ENCODE measurements at places on chromosomes 7 and 10.
A peak's percentile ranks its signal among the peaks of the same experiment; 100 is the strongest.

GRCh38 chr10:33570495-33570894, 236.0 kb upstream of the NRP1 start:
- peak; percentile 89 for DNase-seq

GRCh38 chr7:148834605-148835004, 49.5 kb downstream of the EZH2 start:
- no peak for DNase-seq

DNA sequence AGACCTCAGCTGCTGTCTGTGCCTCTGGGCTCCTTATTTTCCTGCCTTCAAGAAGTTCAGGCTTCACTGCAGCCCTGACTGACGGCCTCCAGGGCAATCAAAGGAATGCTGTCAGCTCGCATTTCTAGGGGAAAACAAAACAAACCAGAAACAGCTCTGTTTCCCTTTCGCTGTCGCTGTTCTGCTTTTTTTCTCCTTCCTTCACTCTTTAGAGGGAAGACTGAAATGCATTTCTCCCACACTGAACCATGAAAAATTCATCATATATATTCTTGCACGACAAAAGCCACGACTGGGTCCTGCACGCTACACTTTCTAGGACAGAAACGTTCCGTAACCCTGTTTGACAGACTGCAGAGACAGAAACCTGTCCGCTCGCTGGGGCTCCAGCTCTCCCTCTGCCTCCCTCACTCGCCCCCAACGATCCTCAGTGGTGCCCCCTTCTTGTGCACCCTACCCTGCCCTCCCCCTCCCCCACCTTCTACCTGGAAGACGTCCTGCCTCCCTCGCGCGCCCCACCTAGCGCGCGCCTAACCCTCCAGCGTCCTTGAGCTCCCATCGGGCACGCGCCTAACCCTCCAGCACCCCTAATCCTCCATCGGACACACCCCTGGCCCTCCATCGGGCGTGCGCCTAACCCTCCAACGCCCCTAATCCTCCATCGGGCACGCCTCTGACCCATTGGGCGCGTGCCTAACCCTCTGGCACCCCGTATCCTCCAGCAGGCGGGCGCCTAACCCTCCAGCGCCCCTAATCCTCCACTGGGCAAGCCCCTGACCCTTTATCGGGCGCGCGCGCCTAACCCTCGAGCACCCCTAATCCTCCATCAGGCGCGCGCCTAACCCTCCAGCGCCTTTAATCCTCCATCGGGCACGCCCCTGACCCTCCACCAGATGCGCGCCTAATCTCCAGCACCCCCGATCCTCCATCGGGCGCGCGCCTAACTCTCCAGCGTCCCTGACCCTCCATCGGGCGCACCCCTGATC, 37.1 kb downstream of the SVOPL start:
- peak; percentile 25 for DNase-seq

GRCh38 chr7:83365746-83366145, 203.1 kb upstream of the PCLO start:
- no peak for DNase-seq

GRCh38 chr7:133477791-133478190, 224.9 kb downstream of the EXOC4 start:
- DNase-seq: no peak

DNA sequence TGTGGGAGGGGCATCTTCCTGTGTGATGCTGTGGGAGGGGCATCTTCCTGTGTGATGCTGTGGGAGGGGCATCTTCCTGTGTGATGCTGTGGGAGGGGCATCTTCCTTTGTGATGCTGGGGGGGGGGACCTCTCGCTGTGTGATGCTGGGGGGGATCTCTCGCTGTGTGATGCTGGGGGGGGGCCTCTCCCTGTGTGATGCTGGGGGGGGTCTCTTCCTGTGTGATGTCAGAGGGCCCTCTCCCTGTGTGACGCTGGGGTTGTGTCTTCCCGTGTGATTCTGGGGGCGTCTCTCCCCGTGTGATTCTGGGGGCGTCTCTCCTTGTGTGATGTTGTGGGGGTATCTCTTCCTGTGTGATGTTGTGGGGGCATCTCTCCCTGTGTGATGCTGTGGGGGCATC, 27.9 kb upstream of the DPYSL4 start:
- no peak for DNase-seq

- no peak for DNase-seq
These were observed 43.6 kb downstream of the MINDY4 start for GRCh38 chr7:30814700-30815387.

DNA sequence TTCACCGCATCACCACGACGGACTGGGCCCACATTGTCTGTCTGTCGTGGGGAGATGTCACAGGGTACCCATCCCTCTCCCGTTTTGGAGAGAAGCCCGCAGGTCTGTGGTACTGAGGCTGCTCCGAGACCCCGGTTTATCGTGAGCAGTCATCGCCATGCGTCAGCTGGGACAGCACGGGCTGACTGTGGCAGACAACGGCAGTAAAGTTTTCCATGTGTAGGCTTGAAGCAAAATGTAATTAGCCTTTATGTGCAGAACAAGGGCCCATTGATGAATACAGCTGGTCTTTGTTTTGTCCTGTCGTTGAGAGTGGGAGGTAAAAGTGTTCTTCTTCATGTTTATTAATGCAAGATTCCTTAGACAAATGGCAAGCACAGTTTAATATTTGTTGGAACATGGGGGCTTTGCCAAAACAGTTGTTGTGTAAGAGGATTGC, 167.4 kb upstream of the SH2B2 start:
- DNase-seq: no peak

- DNase-seq: no peak
These were observed 2.6 kb upstream of the CSGALNACT2 start for GRCh38 chr10:43135656-43136055.

- DNase-seq: peak; percentile 37
These were observed 16.8 kb downstream of the ADRB1 start for GRCh38 chr10:114060456-114060855.

DNA sequence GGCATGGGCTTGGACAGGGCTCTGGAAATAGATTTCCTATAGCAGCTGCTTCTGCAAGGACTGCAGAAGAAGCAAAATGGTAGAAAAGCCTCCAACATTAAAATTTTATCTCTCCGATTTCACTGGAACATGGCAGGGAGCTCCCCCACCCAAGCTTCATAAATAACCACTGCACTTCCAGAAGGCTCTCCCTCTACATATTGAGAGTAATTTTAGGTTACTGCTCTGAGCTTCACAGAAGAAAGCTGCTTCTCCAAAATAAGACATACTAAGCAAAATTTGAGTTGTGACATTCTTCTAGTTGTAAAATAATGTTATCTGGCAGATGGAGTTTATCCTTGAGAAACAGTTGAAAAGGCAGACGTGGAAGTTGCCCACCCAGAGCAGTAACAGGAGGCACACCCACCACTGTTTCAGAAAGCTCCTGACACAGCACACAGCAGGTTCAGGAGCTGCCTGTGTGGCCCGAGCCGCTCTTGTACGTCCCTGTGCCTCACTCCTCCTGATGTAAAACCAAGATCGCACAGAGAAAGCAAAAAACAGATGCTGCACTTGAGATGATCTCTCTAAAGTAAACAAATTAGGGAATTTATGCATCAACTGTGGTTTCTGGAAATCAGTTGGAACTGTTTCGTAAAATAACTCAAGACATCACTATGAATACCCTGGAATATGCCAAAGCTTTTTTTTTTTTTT, 621.0 kb downstream of the PARD3 start:
- no peak for DNase-seq

DNA sequence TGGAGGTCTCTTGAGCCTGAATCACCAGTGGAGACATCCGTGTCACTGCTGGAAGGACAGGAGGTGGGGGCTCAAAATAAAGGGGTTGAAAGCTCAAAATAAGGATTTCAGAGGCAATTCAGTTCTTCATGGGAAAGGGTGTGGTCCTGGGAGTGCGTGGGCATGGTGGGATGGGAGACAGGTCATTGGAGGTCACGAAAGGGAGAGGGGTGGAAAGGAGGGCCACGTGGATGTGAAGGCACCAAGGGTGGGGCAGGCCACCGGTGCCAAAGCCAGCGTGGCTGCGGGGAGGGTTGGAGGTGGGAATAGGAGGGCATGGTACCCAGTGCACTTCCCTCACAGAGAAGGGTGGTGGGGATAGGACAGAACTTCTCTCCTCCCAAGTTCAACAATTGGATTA, 59.7 kb downstream of the HTR5A start:
- DNase-seq: no peak

GRCh38 chr10:111724121-111724520, 459.4 kb downstream of the GPAM start:
- DNase-seq: no peak

- DNase-seq: peak; percentile 74
These were observed 71.7 kb downstream of the NRBF2 start for GRCh38 chr10:63204667-63205391.

DNA sequence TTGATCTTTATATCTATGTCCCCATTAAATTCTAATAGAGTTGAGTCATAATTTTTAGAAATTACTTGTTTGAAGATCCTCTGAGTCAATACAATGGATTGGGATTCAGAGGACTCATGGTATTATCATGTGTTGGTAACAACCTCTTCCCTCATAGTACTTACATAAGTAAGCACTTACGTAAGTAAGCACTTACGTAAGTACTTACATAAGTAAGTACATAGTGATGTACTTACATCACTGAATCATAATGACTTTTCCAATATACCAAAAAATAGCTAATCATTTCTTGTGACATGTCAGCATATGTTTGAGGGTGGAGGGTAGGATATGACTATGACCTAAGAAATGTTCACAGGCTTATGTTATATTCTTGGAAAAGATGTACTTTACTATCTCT, 740.5 kb downstream of the SORCS1 start:
- peak; percentile 6 for DNase-seq

GRCh38 chr7:56175771-56176170, 59.6 kb upstream of the NUPR2 start:
- no peak for DNase-seq

DNA sequence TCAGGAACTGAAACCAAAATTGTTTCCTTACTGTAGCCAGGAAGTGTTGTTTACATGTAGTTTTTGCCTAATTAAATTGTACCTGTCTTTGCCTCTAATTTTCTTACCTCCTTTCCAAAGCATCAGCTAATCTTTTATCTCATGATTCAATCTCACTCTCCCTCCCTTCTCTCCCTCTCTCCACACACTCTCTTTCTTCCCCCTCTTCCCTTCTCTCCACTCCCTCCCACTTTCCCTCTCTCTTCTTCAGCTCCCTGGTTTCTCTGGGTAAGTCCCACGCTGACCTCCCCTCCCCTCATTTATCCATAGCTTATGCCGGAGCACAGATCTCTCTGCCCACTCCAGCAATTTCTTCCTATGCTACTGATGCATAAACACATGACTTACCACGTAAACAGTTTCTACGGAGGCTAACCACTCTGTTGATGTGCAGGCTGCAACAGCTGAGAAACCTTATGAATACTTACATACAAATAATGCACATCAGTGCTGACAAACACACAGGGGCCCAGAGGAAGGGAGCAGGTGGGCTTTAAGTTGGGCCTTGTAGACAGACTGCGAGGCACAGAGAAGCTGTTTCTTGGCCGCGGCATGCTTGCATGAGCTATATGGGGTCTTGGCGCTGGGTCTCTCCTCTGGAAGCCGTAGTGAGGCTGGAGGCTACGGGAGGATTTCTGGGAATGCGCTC, 174.4 kb upstream of the PLXNA4 start:
- DNase-seq: no peak

DNA sequence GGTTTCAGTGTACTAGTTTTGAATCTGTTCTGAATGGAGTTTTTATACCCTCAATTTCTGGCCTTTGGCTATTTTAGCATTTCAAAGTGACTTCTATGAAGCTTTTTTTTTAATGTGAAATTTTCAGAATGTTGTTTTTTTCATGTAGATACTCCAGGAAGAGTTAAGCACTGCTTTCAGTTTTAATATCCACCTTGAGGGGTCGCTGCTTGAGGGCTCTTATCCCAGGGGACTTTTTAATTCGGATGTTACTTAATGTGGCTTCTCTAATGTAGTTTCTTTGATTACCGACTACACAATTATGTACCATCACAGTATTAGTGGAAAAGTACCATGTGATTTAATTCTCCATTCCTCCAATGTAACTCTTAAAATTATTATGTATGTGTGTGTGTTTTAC, 5.2 kb downstream of the IFIT5 start:
- DNase-seq: no peak

GRCh38 chr7:79781716-79782115, 328.2 kb upstream of the MAGI2 start:
- no peak for DNase-seq

DNA sequence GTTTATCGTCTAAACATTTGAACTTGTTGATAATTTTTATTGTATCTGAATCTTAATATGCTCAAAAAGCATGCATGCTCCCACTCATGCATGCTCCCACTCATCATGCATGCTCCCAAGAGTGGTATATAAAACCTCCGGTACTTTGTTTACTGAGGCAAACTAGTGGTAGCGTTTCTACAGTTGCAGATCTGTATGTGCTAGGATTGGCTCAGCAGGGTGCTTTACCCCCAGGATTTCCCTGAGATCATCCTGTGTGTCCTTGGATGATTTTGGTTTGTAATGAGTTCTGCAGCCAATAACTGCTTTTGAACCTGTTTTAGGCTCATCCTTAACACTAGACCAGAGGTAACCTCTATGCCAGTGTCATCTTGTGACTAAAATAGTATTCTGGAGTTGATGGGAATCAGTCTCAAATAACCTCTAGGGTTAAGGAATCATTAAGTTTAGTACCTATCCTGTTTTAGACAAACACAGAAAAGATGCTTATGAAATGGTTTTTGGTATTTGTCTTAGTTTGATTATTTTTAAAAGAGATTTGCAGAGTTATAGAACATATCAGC, 40.4 kb downstream of the PHTF2 start:
- no peak for DNase-seq

- peak; percentile 61 for DNase-seq
These were observed 101.9 kb downstream of the EXOC4 start for GRCh38 chr7:133354546-133355324.

GRCh38 chr10:7230951-7231350, 179.9 kb downstream of the SFMBT2 start:
- DNase-seq: no peak

DNA sequence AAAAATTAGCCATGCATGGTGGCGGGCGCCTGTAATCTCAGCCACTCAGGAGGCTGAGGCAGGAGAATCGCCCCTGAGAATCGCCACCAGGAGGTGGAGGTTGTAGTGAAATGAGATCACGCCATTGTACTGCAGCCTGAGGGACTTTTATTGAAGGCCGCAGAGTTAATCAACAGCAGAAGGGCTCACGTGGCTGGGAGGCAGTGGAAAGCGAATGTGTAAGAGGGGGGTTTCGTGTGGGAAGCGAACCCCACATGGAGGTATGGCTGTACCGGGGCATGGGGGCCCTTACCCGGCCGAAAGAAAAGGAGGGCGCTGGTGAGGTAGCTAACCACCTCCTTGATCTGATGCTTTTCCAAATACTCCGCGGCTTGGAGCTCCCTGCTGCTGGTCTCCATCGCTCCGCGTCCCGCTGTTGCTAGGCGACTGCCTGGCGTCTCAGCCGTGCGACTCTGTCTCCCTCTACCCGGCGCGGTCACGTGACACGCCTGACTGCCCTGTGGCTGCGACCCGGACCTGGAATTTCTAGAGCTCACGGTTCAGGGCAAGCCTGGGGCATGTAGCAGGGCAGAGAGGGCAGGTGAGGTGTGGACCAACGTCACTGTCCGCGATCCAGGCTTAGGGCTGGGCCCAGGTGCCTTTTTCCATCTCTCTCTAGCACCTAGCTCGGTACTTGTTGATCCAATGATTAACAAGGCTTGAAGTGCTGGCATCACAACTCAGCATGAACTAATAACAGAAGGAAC, at the start of gene EFCAB10:
Gene EFCAB10, minus strand, starts transcription at position 428 of the 746 bp plus-strand sequence. Its CDS starts 30 bp downstream, at position 398.
- peak; percentile 22 for DNase-seq

- DNase-seq: no peak
These were observed 10.9 kb upstream of the CHRM2 start for GRCh38 chr7:136857573-136857972.
